GM03348 (cell line): ENCODE measurements at places on chromosomes 1 and 21.

DNA sequence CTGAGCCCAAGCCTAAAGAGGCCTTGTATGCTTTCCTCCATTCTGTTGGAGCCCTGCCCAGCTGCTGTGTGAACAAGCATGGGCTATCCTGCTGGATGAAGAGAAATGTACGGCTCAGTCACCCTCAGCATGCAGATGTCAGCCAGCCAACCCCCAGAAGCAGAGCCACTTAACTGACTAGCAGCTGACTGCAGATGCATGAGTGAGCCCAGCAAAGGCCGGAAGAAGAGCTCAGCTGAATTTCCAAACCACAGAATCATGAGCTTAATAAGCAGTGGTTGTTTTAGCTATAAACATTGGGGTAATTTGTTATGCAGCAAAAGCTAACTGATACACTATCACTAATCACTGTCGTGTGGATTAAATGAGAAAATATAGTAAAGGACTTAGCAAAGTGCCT, 39.0 kb downstream of the FOXO6 start:
- no peak for DNase-seq

DNA sequence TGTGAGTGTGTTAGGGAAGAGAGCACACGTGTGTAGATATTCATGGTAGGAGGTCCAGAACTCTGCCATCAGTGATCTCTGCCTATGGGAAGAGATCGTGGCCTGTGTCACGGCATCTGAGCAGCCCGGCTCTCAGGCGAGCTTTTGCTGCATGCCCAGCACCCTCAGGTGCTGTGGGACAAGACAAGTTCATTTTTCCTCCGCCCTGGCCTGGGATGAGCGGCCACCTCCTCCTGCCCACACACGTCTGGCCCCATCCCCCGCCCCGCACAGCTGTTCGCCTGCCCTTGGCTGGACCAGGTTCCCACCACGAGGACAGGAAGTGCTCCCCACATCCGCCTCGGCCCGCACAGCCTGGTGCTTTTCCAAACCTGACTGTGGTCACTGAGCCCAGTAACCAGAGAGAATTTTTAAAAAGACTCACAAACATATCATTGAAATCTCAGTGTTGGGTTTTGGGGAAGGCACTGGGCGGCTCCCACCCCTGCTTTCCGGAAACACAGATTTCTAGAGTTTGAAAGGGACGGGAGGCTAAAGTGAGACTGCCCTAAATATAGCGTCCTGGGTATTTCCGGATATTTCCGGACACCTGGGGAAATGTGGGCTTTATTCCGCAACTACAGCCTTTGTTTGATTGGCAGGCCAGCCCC, 18.0 kb downstream of the BMP8A start:
- no peak for DNase-seq

- peak; percentile 91 for DNase-seq
These were observed 11.6 kb downstream of the LMNA start for GRCh38 chr1:156126043-156126629.

DNA sequence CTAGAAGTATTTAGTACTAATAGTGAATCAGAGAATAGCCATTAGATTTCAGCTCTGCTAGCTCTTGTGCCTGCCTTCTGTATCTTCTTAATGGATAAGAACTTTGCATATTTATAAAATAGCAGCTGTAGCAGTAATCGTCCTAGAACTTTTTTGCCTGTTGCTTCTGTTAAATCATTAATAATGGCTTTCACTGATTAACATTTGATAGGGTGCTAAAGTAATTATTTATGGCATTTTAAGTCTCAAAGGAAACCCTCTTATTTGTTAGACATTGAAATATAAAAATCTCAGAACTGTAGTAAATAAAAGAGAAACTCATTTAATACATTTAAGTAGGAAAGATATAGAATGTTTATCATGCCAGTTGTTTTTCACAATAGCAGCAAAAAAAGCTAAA, 27.0 kb downstream of the SPEN start:
- DNase-seq, result no peak

- DNase-seq, result no peak
These were observed 220.5 kb downstream of the PTPRU start for GRCh38 chr1:29456685-29457435.

DNA sequence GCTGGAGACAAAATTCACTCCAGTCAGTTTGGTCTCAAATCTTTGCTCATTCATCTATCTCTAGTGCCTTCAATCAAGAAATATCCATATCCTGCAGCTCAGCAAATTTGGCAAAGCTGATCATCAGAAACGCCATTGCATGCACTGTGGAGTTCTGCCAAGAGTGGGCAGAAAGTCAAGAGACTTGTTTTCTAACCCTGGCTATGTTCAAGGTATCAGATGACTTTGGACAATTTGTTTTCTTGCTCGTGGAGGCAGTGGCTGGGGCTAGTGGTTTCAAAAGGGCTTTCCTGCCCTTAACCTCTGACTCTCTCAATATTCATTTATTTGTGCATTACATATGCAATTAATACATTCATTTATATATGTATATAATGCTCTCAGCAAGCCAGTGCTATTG, 12.8 kb upstream of the LRRC52 start:
- no peak for DNase-seq

DNA sequence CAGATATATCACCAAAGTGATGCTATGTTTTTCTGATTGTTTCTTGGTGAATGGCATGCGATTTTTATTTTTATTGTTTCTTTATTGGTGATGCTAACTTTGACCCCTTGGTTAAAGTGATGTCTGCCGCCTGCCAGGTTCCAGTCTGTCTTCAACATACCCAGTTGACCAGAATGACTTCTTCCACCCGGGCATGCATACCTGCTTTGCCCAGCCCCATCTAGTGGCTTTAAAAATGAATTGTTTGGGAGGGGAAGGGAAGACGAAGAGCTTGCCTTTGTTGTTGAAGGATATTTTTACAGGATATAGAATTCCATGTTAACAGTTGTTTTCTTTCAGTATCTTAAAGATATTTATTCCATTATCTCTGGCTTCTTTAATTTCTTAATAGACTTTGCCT, 65.1 kb downstream of the ATG4C start:
- no peak for DNase-seq

DNA sequence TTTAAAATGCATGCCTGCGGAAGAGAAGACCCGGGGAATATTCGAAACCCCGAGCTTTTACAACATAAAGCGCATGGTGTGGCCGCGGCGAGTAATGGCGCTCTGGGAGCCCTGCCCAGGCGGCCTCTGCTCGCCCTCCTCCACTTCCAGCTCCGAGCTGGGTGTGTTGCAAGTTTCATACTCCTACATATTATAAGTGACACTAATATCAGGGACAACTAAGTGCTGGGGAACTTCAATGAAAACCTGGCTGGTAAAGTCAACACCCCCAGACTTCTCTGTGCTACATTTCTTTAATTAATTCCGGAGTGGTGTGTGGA, 11.8 kb downstream of the SIM2 start:
- no peak for DNase-seq

DNA sequence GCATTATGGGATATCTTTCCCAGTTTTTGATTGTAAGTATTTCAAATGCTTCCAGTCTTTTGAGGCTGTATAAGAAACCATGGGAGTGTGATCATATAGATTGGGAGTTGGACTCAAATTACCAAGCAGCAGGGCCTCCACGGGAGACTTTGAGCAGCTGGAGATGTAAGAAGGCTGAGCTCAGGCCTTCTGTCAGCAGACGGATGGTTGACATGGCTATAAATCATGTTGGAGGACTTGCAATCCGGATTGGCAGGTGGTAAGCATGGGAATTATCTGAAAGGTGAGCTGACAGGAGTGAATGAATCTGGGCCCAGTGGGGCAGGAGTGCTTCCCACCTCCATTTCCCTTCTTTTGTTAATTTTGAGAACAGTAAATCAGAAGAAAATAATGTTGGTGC, 83.2 kb upstream of the PPM1J start:
- DNase-seq, result no peak

DNA sequence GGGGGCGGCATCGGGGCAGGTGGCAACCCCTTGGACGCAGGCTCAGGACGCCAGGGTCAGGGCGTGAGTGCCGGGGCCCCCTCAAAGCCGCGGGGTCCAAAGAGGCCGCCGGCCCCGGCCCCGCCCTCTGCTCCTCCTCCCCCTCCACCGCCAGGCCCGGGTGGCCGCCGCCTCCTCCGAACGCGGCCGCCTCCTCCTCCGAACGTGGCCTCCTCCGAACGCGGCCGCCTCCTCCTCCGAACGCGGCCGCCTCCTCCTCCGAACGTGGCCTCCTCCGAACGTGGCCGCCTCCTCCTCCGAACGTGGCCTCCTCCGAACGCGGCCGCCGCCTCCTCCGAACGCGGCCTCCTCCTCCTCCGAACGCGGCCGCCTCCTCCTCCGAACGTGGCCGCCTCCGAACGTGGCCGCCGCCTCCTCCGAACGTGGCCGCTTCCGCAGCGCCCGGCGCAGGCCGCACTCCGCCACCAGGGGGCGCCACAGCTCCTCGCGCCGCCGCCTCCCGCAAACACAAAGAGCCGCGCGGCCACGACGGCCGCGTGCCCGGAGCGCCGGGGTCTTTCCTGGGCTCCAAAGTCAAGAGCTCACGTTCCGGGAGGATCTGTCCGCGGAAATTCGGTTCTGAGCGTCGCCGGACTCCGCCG, 19.3 kb upstream of the SAMD11 start:
- DNase-seq, result peak; percentile 94

DNA sequence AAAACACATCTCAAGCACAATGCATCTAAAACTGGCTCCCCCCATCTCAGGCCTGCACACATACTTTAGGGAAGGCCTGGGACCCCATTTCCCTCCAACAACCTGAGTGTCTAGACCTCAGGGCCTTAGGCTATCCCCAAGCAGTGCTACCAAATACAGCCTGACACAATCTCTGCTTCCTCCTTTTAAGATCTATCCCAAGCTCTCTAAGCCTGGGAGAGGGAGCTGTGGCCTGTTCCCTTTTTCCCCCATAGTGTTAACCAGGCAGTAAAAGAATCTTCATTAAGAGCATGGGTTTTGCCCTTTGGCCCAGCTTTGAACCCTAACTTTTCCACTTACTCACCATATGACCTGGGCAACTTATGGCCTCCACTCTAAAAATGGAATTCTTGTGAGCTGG, 10.8 kb upstream of the COL8A2 start:
- no peak for DNase-seq

GRCh38 chr1:53592985-53593757, 134.0 kb downstream of the DMRTB1 start:
- no peak for DNase-seq

GRCh38 chr1:101338714-101339430, 102.1 kb downstream of the S1PR1 start:
- DNase-seq, result no peak

GRCh38 chr1:158506369-158506987, 34.5 kb downstream of the OR10R2 start:
- peak; percentile 11 for DNase-seq

GRCh38 chr1:207172885-207173284, 68.9 kb downstream of the C4BPA start:
- DNase-seq, result no peak

DNA sequence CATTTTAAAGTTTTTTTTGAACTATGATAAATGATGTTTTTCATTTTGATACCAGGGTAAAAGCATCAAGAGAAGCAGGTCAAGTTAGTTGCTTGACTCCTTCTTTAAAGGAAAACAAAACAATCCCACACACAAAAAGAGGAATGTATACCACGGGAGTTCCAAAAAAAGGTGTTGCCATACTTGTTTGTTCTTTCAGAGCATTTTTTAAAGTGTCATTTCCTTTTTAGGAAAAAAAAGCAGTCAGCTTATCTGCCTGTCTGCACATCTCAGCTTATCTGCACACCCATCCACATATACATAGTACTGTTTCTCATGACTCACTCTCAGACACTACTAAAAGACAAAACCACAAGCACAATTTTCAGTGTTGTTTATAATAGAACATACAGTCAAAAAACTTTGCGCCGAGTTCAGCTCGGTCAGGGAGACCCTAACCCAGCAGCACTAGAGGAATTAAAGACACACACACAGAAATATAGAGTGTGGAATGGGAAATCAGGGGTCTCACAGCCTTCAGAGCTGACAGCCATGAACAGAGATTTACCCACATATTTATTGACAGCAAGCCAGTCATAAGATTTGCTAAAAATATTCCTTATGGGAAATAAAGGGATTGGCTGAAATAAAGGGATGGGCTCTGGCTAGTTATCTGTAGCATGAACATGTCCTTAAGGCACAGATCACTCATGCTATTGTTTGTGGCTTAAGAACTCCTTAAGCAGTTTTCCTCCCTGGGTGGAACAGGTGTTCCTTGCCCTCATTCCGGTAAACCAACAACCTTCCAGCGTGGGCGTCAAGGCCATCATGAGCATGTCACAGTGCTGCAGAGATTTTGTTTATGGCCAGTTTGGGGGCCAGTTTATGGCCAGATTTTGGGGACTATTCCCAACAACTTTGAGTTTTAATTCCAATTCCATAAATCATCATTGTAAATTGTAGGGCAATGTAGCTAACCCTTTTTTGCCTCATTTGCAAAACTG, 11.4 kb upstream of the MNDA start:
- DNase-seq, result no peak

- DNase-seq, result peak; percentile 46
These were observed at the start of gene KCNT2 for GRCh38 chr1:196608390-196609369. Gene KCNT2, minus strand, starts transcription at chr1:196608440. Its CDS starts 131 bp downstream, at chr1:196608309.

- DNase-seq, result no peak
These were observed 8.7 kb downstream of the IFNLR1 start for GRCh38 chr1:24178407-24178806.

DNA sequence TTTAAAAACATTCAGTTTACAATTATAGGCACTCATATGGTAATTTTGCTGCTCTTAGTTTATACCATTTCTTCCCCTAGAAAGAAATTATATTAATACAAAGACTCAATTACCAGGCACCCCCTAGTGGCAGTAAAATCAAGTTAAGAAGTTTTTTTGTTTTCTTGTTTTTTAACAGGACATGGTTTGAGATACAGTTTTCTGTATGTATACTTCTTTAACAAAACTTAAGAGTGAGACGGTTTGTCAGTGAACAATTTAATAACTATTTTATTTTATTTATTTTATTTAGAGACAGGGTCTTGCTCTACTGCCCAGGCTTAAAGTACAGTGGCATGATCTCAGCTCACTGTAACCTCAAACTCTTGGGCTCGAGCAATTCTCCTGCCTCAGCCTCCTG, 224.6 kb downstream of the FAF1 start:
- peak; percentile 55 for DNase-seq
